PC-3 (cell line): ENCODE measurements at places on chromosomes 7 and 10. TPM values are rescaled to one million over a fixed set of nuclear protein-coding genes. Genes with fewer than 3 reads are reported as not detected.

DNA sequence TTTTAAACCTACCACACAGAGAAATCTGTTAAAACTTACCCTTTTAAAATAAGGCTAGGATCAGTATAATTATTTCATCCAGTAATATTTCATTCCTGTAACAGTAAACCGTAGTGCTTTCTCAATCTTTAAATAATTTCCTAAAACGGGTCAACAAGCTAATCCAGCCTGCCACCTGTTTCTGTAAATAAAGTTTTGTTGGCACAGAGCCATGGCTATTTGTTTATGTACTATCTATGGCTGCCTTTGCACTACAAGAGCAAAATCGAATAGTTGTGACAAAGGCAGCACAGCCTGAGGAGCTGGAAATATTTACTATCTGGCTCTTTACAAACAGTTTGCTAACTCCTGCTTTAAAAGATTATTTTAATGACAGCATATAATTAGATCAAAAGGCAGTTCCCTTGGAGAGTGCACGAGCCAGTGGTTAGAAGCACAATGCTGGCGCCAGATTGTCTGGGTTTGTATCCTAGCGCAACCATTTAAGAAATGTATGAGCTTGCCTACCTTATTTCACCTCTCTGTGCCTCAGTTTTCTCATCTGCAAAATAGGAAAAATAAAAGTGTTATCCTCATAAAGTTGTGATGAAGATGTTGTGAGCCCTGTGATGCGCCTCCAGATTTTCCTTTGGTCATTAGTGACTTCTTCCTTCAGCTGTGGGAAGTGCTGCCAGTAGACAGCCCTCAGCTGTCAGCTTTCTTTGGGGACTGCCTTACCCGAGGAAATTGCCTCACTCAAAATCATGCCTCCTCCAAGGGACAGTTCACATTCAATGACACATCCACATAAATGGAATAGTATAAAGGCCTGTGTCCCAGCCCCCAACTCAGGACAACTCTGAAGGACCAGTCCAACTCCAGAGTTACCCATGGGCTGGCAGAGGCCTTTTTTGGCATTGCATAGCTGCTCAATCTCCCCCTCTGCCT is 11.8 kb upstream of the MIOS start:
- H3K4me3 ChIP-seq, result no peak overlapping the region
- no peak overlapping the region for H3K27ac ChIP-seq
- DNase-seq, result no peak
- no peaks in the 10 kb centered on the region for H3K27me3 ChIP-seq

Gene PTPRN2
- 3.2 and 3.6 TPM in 2 replicates for total RNA-seq

DNA sequence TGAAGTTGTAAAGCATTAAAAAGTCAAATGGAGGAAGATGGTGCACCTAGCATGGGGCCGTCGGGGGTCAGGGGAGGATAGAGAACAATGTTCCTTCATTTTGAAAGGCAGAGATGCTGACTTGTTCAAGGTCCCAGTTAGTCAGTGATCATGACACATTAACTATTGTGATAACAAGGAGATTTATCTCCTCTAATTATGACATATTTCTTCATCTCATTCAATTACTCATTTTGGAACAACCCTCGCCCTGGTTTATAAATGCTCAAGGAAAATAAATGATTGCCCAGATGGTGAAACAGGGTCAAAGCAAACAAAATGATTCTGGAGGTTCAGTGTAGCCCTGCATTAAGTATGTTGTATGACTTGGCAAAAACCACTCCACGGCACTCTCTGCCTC is 106.2 kb downstream of the ITIH5 start:
- no peak overlapping the region for H3K27ac ChIP-seq
- H3K4me1 ChIP-seq, result no peaks in the 10 kb centered on the region

DNA sequence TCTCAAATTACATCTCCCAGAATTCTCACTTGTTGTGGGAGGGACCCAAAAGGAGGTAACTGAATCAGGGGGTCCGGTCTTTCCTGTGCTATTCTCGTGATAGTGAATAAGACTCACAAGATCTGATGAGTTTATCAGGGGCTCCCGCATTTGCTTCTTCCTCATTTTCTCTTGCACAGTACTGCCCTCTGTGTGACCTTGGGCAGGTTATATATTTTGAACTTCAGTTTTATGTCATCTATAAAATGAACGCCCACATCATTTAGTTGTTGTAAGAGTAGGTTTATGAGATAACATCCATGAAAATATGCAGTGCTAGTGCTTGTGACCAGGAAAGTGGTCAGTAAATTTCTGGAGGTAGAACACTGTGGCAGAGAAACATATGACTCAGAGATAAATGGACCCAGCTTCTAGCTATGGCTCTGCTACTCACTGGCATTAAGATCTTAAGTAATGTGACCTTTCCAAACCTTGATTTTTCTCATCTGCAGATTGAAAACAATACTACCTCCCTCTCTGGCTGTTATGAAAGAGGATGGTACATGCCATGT is 44.3 kb downstream of the SCRN1 start:
- H3K36me3 ChIP-seq, result peaks cover 26% of the 10 kb centered on the region
- no peaks in the 10 kb centered on the region for H3K27me3 ChIP-seq
- no peaks in the 10 kb centered on the region for H3K4me1 ChIP-seq
- H3K4me3 ChIP-seq, result no peak overlapping the region

- no peaks in the 10 kb centered on the region for H3K27me3 ChIP-seq
- H3K4me1 ChIP-seq, result no peaks in the 10 kb centered on the region
- H3K36me3 ChIP-seq, result no peaks in the 10 kb centered on the region; the same call in 1 of the 2 replicates
- H3K27ac ChIP-seq, result no peak overlapping the region
- no peak for DNase-seq
Measured at GRCh38 chr7:44216521-44217222, 15.9 kb downstream of the YKT6 start.

DNA sequence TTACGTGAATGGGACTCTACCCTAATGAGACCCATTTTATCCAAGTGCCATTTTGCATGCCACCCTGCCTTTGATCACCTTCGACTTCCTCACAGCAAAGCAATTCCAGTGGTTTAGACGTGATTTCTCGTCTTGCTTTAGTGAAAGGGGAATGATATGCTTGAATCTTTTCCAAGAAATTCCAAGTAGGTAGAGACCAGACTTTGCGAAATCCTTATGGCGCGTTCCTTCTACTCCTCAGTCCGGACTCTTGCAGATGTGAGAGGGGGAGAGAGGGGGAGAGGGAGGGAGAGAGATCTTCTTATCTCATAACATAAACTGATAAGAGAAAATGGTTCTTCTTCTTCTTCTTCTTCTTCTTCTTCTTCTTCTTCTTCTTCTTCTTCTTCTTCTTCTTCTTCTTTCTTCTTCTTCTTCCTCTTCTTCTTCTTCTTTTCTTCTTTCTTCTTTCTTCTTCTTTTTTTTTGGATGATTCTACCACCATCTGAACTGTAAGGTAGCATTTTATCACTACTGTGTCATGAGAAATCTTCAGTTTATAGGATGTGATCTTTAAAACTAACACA is 883 bp downstream of the SPAG6 start:
- no peaks in the 10 kb centered on the region for H3K27me3 ChIP-seq
- no peaks in the 10 kb centered on the region for H3K36me3 ChIP-seq
- peaks cover 10% of the 10 kb centered on the region for H3K4me1 ChIP-seq
- no peak for DNase-seq

Gene GOT1
- 27.4 and 32.6 TPM in 2 replicates for total RNA-seq

GRCh38 chr7:36390199-36391090 is 783 bp downstream of the ANLN start:
- H3K27me3 ChIP-seq, result no peaks in the 10 kb centered on the region
- H3K4me1 ChIP-seq, result peaks cover 35% of the 10 kb centered on the region
- peak overlapping the region; percentile 90 for H3K4me3 ChIP-seq
- peak overlapping the region; percentile 96 for H3K27ac ChIP-seq
- DNase-seq, result peak; percentile 92

GRCh38 chr7:17315974-17316373 is 17.5 kb downstream of the AHR start:
- peaks cover 17% of the 10 kb centered on the region for H3K4me1 ChIP-seq
- peaks cover 28% of the 10 kb centered on the region for H3K36me3 ChIP-seq
- H3K27ac ChIP-seq, result no peak overlapping the region
- H3K4me3 ChIP-seq, result no peak overlapping the region
- no peaks in the 10 kb centered on the region for H3K27me3 ChIP-seq

DNA sequence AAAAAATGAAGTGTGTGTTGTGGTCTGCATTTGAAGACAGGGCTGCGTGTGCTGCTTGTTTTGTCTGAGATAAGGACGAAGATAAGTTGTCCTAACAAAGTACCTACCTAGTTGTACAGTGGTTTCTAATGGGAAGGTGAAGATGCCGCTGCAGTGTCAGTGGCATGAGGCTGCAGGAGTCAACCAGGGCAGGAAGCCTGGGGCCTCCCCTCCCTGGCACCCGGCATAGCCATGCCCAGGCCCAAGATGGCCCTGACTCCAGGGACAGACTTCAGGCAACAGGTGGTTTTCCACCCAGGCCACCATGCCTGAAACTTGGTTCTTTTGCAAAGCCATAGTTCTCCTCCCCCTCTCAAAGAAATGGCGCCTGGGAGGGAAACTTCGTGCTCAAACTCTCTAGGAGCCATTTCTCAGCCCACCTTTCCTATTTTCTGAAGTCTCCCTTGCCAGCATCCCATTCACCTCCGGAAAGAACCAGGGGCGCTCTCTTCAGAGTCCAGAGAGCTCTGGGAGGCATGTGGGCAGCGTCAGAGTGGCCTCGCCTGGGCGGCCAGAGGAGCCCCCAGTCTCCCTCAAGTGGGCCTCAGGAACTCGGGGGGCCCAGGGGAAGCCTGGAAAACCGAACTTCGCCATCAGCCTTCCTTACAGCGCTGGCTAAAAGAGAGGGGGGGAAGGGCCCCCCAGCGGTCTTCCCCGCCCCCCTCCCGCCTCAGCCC is 2.1 kb upstream of the KAT6B start:
- no peaks in the 10 kb centered on the region for H3K27me3 ChIP-seq
- H3K4me3 ChIP-seq, result peak overlapping the region; percentile 74
- H3K36me3 ChIP-seq, result no peaks in the 10 kb centered on the region

GRCh38 chr7:73719806-73720169 is 319 bp upstream of the STX1A start:
- H3K4me1 ChIP-seq, result peaks cover 46% of the 10 kb centered on the region
- H3K27ac ChIP-seq, result peak overlapping the region; percentile 11; the same call in 1 of the 2 replicates
- no peaks in the 10 kb centered on the region for H3K27me3 ChIP-seq
- peaks cover 15% of the 10 kb centered on the region; the same call in 1 of the 2 replicates for H3K36me3 ChIP-seq
- H3K4me3 ChIP-seq, result peak overlapping the region; percentile 60

Gene DCLRE1C
- total RNA-seq, result 3.7 and 9.8 TPM in 2 replicates

- H3K36me3 ChIP-seq, result no peaks in the 10 kb centered on the region
- H3K27me3 ChIP-seq, result no peaks in the 10 kb centered on the region
- no peak overlapping the region for H3K27ac ChIP-seq
- H3K4me3 ChIP-seq, result no peak overlapping the region
- DNase-seq, result no peak
- H3K4me1 ChIP-seq, result peaks cover 4% of the 10 kb centered on the region
Measured at GRCh38 chr10:101892782-101893391, 49.3 kb upstream of the KCNIP2 start.

DNA sequence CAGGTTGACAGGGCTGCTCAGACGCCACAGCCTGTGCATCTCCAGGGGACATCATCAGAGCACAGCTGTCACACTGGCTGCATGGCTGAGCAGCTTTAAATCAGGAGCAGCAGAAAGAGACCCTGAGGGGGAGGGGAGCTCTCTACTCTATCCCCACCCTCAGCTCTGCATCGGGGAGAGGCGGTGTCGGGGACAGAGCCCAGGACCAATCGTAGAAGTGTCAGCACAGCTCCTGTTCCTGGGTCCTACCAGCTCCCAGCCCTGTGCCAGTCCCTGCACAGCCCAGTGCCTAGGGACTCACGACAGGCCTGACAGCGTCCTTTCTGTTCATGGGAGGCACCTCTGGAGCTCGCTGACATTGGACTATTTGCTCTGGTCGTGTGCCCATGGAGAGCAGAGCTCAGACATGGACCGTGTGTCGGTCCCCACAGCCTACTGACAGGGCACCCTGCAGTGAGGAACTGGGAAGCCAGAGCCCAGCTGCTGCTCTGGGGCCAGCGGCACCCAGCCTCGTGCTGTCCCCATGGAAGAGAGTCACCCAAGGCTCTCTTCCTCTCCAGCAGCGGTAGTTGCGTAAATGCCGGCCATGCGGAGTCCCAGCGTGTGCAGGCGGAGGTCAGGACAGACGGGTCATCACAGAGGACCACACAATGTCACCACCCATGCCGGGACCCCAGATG is 20.4 kb upstream of the ANTXRL start:
- no peaks in the 10 kb centered on the region for H3K4me1 ChIP-seq
- DNase-seq, result no peak
- H3K27me3 ChIP-seq, result no peaks in the 10 kb centered on the region
- H3K4me3 ChIP-seq, result no peak overlapping the region
- no peaks in the 10 kb centered on the region for H3K36me3 ChIP-seq

- no peaks in the 10 kb centered on the region for H3K36me3 ChIP-seq
- peak overlapping the region; percentile 70 for H3K4me3 ChIP-seq
- peak; percentile 98 for DNase-seq
Measured at GRCh38 chr10:79444199-79445119, 965 bp downstream of the ZCCHC24 start.

DNA sequence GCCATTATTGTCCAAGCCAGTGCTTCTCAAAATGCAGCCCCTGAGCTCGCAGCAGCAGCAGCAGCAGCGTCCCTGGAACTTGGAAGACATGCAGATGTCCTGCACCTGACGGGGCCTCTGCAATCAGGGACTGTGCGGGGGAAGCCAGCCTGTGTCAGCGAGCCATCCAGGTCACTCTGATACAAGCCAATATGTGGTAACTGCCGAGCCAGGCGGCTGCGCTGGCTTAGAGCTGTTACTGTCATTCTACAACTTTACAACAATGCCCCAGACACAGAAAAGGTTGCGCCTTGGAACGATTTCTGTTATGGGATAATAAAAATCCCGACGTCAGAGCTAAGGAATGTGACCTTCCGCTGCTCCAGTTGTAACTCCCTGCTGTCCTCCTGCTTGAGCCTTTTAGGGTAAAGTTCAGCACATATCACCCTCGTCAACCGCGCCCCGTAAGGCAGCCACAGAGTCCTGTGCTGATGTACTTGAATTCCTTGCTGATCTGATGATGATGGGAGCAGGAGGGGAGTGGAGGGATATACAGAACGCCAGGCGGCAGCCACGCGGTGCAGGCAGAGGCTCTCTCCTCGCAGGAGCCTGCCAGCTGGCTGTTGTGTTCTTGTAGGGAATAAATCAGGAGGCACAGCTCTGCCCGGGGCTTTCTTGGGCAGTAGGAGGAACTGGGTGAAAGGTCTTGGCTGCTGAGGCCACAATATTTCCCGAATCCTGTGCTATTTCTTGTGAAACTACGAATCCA is 20.0 kb upstream of the CRYGN start:
- H3K4me1 ChIP-seq, result peaks cover 22% of the 10 kb centered on the region
- peaks cover 2% of the 10 kb centered on the region; the same call in 1 of the 2 replicates for H3K36me3 ChIP-seq

GRCh38 chr10:101827919-101828600 is 9.8 kb upstream of the OGA start:
- no peaks in the 10 kb centered on the region for H3K27me3 ChIP-seq
- no peak overlapping the region for H3K27ac ChIP-seq
- no peak for DNase-seq
- H3K4me3 ChIP-seq, result no peak overlapping the region

Gene ARHGAP21
- 51.4 and 52.6 TPM in 2 replicates for total RNA-seq

GRCh38 chr10:102919246-102919959 is 1.3 kb downstream of the CNNM2 start:
- H3K4me1 ChIP-seq, result peaks cover 22% of the 10 kb centered on the region
- no peaks in the 10 kb centered on the region for H3K27me3 ChIP-seq
- peak overlapping the region; percentile 85 for H3K4me3 ChIP-seq
